ENCODE measurements at places on chromosomes 6 and 20. TPM values are rescaled to one million over a fixed set of nuclear protein-coding genes. Genes with fewer than 3 reads are reported as not detected.

Gene RBM12
- 86.1 TPM for total RNA-seq

Gene PHF3
- 9.4 TPM for total RNA-seq

Gene SLC17A9
- not detected for total RNA-seq

Gene DYNLT2
- 0.44 TPM for total RNA-seq

Gene SRSF12
- 2.4 TPM for total RNA-seq

Gene ADAM33
- total RNA-seq, result not detected

Gene FAM217A
- not detected for total RNA-seq

Gene OLIG3
- not detected for total RNA-seq

Gene HNF4A
- total RNA-seq, result 15.4 TPM

Gene MAK
- 0.15 TPM for total RNA-seq

Gene TFAP2D
- not detected for total RNA-seq

Gene SNRPB
- total RNA-seq, result 850 TPM

Gene IFT52
- 32.9 TPM for total RNA-seq

Gene POM121L2
- total RNA-seq, result not detected

Gene MUCL3
- total RNA-seq, result 0.09 TPM

Gene CUTA
- 180 TPM for total RNA-seq

Gene IL17A
- not detected for total RNA-seq

Gene ADGRB3
- not detected for total RNA-seq

Gene CLVS2
- 0.15 TPM for total RNA-seq

Gene OR2J3
- not detected for total RNA-seq

Gene KIF25
- total RNA-seq, result 0.05 TPM

Gene LHFPL5
- not detected for total RNA-seq
